Glutamatergic neuron (in vitro differentiated cells): ENCODE measurements at places on chromosomes 3 and 15.

GRCh38 chr3:108474581-108474980, 35.8 kb downstream of the MYH15 start:
- DNase-seq, result no peak

DNA sequence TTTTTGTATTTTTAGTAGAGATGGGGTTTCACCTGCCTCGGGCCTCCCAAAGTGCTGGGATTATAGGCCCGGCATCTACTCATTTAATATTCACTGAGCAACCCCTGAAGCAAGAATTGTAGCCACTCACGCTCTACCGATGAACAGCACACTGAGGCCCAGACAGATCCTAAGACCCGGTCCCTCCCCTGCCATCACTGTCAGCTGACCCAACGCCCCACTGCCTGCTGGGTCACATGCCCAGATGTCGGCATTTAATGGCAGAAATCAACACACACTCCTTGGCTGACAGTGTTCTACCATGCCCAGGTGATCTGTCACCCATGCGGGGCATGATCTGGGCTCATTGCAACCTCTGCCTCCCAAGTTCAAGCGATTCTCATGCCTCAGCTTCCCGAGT, 3.2 kb upstream of the TMEM89 start:
- no peak for DNase-seq

- DNase-seq, result no peak
Measured at GRCh38 chr3:10173095-10173925, 8.6 kb downstream of the IRAK2 start.

DNA sequence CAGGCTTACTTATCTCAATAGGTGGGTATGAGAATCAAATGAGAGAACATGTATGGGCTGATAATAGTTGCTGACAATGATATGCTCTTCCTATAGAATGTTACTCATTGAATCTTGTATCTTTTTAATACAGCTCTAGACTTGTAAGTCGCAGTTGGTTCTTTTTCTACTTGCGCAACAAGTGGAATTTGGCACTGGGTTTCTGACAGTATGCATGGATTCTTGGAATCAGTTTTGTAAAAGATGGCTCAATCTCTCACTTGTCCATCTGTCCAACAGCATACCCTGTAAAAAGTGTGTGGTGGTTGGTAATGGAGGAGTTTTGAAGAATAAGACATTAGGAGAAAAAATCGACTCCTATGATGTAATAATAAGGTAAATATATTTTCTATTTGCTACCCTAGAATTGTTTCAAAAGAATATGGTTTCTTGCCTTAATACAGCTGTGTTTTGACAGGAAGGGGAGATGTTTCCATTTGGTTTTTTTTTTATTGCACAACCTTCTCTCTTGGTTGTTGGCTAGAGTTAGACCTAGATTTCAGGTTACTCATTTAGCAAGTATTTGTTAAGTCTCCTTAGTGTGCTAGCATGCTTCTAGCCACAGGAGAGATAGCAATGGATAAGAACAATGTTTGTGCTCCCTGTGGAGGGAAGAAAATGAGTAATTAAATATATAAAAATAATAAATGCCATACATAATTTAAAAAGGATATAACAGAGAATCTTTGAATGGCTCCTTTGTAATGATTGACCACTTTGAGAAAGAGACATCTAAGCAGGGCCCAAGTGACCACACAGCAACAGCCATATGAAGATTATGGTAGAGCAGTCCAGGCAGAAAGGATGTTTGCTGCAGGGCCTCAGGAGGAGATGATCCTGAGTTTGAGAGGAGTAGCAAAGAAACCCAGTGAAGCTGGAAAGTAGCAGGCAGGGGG, 21.8 kb downstream of the ST3GAL6 start:
- no peak for DNase-seq

GRCh38 chr15:73905225-73905827, 20.9 kb upstream of the LOXL1 start:
- no peak for DNase-seq
